Smooth muscle cell of the brain vasculature (primary cell): ENCODE measurements at places on chromosomes 4 and X.

GRCh38 chrX:39504850-39505259 lies 592.9 kb downstream of the BCOR start:
- DNase-seq, result no peak

DNA sequence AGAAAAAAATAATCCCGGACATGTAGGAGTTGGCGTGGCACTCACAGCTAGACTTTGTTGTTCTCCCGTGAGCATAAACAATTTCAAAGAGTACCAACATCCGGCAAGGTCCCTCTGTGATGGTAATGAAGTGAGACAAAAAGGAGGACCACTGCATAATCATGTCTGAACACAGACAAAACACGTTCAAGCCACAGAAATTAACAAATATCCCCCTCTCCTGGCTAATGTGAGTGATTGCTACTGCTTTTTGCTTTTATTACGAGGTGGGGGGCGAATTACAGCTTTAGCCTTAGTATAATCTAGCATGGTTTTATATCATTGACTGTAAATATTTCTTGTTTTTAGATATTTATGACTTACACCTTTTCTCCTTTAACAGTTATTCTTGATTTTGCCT lies 118.5 kb downstream of the PLS3 start:
- peak; percentile 1 for DNase-seq

DNA sequence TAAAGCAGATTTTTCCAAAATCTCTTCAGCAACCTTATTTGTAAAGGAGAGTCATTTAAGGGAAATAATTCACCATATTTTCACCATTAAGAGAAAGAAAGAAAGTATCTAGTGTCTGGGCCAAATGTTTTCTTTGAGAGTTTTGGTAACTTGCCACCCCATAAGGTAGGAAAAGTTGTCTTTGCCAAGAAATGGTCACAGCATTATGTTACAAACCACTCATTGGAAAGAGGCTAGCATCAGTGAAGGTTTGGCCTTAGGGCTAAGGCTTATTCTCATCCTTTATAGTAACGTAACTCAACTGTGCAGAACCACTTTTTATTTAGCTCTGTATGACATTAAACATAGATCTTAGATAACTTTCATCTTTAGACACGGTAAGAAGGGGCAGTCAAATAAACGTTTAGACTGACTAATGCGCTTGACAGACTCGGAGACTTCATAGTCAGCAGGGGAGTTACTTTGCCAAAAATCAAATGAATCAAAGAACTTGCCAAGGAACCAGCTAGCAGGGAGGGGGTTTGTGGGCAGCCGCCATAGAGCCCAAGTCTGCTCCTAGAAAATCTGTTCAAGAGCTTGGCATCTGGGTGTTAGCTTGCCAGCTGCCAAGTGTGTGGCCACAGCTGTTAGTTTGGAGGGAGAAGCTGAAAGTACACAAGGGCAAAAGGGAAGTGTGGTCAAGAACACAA lies 182.8 kb upstream of the GRID2 start:
- DNase-seq, result no peak

DNA sequence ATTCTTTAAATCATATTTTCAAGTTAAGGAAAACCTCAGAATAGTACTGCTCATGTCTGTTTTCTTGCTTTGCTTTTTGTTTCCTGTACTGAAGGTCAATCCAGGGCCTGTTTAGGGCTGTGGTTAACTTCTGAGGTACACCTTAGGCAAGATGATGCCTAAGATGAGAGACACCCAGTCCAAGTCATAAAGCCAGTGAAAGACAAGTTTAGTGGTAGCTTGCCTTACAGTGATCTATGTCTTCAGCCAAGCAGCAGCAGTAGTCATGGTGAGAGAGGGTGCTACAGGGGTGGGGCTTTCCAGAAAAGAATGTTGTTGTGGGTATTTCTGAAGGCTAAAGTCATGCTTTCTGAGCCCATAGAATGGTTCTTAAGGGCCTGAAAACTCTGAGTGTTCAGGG lies 173.7 kb downstream of the VSIG4 start:
- no peak for DNase-seq

GRCh38 chr4:142548491-142548890 lies 297.6 kb downstream of the INPP4B start:
- no peak for DNase-seq

- DNase-seq, result no peak
Measured at GRCh38 chrX:7071390-7071789, 76.1 kb upstream of the STS start.

DNA sequence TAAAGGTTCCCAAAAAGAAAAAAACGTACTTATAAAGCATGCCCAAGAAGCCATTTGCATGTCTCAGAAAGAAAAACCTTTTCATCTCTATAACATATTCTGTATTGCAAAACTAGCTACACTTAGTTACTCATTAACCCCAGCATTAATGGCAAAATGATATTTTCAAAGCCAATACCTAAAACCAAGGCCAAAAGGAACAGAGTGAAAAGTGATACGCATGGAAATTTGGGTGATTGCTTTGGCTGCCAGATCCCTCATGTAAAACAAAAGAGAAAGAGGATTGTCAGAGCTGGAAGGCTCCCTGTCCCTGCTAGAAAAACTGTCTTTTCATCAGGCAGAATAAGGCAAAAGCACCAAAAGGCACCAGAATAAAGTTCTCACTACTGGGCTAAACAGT lies 46.8 kb upstream of the RADX start:
- no peak for DNase-seq

- peak; percentile 92 for DNase-seq
Measured at GRCh38 chr4:10762561-10762960, 78.0 kb upstream of the CLNK start.

- DNase-seq, result no peak
Measured at GRCh38 chr4:41537292-41537890, 566 bp upstream of the LIMCH1 start.

- DNase-seq, result no peak
Measured at GRCh38 chr4:181656748-181657147, 586.5 kb upstream of the TENM3 start.

DNA sequence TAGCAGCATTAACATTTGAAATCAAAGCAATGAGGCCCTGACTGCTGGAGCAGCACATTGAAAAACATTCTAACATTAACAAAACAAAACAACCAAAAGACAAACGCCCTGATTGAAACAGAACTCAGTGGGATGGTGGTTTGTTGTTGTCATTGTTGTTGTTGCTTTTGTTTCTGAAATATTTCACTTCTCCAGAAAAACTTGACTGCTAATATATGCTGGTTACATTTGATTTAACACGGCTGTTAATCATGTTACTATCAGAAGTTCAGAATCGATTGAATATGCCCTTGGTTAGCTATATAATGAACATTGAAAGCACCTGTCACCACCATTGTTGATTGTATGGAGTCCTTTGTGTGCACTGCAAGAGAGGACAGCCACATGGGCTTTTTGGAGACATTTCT lies 790.4 kb upstream of the GALNTL6 start:
- DNase-seq, result no peak

DNA sequence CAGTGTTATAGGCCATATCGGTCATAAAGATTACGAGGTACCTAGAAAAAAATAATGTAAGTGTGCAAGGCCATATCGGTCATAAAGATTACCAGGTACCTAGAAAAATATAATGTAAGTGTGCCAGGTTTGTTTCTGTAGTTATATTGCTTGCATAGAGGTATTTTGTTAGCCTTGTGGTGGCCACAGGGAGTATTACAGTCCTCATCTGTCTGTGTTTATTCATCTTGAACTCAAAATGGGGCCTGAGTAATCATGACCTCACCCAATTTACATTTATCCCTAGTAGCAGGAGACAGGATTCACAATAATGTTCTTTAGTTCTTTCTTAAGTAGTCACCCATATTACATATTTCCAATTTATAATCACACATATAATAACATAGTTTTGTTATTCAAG lies 459.7 kb downstream of the MID1IP1 start:
- no peak for DNase-seq

DNA sequence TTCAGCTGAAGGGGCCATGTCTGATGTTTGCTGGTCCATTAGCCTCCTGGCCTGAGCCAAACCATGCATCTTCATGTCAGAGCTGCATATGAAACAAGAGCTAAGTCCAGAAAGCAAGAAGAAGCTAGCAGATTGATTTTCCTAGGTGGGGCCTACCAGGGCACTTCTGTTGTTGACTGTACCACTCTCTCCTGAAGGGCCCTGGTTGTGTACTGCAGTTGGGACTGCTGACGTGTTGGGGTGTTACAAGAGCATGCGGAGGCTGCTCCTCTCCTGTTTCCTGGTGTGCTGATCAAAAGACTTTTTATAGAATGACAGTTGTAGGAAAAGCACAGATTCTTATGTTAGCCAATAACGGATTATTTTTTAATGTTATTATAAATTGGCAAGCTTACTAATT lies 145.1 kb downstream of the TBL1X start:
- DNase-seq, result no peak
